IPS DF 6.9 (cell line): ENCODE measurements at places on chromosomes 11 and 22.

DNA sequence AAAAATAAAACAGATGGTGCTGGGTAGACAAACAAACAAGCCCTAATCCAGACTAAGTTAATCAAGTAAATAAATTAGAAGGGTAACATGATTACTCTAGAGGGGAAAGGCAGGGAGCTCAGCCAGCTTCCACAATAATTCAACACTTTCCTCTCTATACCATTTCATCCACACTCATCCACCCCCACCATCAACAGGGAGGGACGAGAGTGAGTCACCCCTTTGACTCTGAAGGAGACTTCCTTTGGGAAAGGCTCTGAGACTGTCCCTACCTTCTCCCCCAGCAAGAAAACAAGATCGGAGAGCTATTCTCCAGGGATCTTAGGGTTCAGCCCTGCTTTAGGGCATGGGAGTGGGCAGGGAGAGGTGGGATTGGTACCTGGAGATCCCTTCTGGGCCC lies 33.1 kb downstream of the TRIM66 start:
- DNase-seq: no peak

DNA sequence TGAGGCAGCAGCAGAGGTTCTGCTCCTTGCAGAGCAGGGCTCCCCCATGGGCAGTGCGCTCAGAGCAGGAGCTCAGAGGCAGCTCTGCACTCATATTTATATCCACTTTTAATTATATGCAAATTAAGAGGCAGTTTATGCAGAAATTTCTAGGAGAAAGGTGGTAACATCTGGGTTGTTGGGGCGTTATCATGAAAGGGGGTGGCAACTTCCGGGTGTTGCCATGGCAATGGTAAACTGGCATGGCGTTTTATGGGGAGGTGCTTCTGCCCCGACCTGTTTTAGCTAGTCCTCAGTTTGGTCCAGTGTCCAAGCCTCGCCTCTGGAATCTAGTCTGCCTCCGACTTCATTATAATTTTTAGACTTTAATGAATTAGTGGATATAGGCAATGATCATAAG lies 1191.7 kb downstream of the TBC1D22A start:
- DNase-seq: no peak

GRCh38 chr11:19187114-19187832 lies 14.5 kb downstream of the CSRP3 start:
- DNase-seq: no peak

- no peak for DNase-seq
Measured at GRCh38 chr11:132639403-132639802, 892.9 kb downstream of the OPCML start.

DNA sequence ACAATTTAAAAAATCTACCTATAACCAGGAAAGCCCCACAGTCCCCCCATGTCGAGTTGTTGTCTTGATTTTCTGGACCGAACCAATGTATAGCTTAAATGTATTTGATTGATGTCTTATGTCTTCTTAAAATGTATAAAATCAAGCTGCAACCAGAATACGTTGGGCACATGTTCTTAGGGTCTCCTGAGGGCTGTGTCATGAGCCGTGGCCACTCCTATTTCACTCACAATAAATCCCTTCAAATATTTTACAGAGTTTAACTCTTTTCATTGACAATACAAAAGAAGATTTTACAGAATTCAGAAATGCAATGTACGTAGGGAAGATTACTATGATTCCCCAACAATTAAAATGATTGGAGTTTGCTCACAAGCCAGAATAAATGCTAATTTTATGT lies 428.7 kb upstream of the RAG2 start:
- no peak for DNase-seq

DNA sequence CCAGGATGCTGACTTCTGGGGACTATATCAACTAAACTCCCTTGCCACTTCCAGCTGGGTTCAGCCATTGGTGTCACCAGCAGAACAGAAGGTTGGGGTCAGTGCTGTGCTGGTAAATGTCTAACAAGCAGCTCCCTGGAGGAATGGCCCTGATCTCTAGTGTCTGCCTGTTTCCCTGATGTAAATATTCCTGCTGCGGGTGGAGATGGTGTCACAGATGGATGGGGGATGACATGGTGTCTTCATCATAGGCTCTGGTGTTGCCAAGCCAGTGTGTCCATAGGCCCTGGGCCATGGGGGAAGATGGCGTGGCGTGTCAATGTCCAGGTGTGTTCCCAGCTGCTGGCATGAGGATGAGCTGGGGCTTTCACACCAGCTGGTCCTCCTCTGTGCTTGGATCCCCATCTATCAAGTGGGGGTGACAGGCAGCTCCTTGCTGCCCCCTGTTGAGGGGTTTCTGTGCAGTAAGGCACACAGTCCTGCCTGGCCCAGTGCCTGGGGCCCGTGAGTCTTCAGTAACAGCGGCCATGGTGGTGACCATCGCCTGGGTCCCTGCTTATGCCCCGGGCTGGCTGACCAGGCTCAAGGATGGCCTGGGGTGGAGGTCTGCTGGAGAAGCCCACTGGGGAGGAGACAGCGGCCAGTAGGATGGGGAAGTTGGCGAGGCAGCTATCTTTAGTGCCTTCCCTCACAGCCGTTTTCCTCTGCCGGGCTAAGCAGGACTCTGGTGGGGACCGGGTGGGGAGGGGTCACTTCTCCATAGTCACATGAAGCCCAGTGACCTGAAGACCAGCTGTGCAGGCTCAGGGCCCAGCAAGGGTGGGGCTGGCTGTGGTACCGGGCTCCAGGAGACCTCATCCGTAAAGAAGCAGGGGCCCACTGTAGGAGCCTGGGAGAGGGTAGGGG lies 12.7 kb downstream of the RPL3 start:
- DNase-seq: no peak

DNA sequence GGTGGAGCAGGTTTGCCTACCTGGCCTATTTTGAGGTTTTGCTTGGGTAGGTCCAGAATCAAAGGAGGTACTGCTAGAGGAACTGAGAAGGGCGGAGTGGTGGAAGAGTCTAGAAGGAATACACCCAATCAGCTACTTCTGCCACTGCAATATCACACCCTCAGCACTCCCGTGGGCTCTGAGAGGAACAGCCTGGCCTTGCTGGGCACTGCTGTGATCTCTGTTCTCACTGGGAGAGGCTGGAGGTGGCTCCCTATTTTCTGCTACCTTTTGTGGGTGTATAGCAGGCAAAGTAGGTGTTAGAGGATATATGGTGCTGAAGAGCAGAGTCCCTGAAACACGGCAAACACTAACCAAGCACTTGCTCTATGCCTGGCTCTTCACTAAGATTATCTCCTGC lies 25.0 kb upstream of the IGSF22 start:
- DNase-seq: no peak

DNA sequence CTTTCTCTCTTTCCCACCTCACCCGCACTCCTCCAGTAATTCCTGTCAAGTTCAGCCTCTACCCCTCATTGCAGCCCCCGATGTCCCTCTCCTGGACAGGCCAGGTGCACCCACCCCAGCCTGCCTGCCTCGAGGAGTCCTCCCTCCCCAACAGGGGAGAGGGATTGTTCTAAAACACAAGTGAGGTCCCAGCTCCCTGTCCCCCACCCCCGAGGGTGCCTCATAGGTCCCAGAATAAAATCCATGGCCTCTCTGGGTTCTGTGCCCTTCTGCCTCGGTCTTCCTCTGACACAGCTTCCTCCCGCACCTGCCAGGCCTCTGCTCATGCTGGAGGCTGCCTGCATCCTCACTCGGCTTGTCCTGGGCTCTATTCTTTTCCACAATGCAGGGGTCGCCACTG lies 720.1 kb downstream of the BRD1 start:
- DNase-seq: no peak

- no peak for DNase-seq
Measured at GRCh38 chr11:34915136-34916014, 804 bp downstream of the APIP start.

- no peak for DNase-seq
Measured at GRCh38 chr22:48407256-48407955, 1420.3 kb downstream of the BRD1 start.
